ENCODE measurements at places on chromosomes 4 and X.

DNA sequence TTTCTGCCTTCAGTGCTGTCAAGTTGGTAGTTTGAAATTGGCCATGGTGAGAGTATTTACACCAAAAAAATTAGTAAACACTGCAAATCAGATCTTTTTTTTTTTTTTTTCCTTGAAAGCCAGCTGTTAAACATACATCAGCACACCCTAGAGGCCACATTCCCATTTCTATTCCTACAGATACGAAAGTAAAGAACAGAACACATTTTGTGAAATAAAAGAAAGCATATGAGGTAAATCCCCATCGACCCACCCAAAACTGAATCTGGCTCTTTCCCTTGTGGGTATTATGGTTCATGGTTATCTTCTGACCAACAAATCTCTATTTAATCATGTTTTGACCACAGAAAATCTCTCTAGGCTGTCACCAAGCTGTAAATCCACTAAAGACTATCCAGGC is 41.8 kb upstream of the AP1AR start:
- no peak for DNase-seq

- DNase-seq: no peak
Observed at GRCh38 chrX:56798866-56799758, 70.1 kb downstream of the NBDY start.

DNA sequence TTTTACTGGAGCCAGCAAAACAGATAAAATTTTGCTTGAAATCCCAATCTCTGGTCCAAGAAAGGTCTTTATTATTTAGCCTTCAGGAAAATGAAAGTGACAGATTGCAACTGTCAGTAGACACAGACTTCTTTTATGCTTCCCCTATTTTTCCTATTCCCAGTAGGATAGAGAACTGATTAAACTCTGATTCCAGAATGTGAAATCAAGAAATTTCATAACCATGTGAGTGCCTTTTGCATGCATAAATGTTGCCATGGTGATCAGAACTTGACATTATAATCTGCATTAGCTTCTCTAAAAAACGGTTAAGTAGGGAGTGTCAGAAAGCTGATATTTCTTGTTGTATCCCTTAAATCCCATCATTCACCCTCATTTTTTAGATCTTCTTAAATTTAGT is 255.2 kb upstream of the GABRA2 start:
- DNase-seq: no peak

DNA sequence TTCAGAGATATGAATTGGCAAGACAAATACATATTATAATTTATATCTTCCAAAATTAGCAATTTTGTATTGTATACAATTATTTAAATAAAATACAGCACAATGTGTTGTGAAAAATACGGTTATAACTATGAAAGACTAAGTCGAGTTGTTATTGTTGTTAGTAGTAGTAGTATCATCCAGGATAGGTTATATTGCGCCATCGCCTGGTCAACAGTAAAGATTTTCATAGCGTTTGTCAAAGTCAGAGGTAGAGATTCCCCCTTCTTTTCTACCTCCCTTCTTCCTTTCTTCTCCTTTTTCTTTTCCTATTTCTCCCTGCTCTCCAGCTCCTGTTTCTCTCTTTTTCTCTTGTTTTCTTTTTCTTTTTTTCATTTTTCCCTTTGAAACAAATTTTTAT is 499.1 kb upstream of the EPHA5 start:
- DNase-seq: no peak

- DNase-seq: no peak
Observed at GRCh38 chr4:69765751-69766150, 5.3 kb upstream of the SULT1B1 start.

All from activated naive CD4-positive, alpha-beta T cell treated with Interleukin-2 at 50 U/mL for 16 hours (primary cell).